Stimulated activated CD4-positive, alpha-beta T cell treated with anti-CD3 and anti-CD28 coated beads, Interleukin-4, amount 100 ng/mL, for 1 hour (primary cell): ENCODE measurements at places on chromosomes 3 and 15.

DNA sequence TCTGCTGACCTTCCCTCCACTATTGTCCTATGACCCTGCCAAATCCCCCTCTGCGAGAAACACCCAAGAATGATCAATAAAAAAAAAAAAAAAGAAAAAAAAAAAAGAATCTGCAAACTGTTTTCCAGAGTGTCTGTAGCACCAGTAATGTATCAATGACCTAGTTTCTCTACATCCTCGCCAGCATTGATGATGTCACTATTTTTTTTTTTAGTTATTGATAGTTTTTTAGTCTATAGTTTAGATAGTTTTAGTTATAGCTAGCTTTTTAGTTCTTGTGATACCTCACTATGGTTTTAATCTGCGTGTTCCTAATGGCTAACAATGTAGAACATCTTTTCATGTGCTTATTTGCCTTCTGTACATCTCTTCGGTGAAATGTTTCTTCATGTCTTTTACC, 36.1 kb upstream of the XIRP1 start:
- no peak for DNase-seq

DNA sequence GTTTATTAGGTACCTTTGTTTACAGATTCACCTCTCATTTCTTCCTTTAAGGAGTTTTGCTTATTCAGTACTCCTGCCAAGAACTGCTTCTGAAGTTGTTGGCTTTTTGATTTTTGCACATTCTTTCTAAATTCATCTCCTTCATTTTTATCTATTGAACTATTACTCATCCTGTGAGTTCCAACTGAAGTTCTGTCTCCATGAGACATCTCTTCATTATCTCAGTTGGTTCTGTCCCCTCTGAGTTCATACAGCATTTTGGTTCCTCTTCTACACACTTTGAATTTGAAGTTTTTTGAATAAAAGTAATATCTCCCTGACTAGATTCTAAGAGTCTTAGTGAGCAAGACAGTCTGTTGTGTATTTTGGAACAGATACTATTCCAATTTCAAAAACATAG, 299.7 kb downstream of the OTOL1 start:
- no peak for DNase-seq

- DNase-seq = no peak
Measured at GRCh38 chr15:55113736-55114135, 83.0 kb downstream of the RSL24D1 start.

DNA sequence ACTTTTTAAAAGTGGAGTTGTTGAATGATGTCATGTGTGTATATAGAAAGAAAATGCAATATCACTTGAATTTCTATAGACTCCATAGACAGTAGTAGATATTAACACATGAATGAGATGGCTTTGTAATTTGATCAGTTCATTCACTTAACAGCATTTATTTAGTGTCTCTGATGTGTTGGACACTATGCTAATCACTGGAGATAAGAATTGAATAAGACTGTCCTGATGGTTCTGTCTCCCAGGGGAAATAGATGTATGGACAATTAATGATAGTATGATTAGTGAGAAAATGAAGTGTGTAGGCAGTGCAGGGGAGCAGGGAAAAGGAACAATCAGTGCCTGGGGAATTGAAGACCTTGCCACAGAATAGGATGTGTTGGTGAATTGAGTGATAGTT, 72.9 kb downstream of the RIOX2 start:
- no peak for DNase-seq

DNA sequence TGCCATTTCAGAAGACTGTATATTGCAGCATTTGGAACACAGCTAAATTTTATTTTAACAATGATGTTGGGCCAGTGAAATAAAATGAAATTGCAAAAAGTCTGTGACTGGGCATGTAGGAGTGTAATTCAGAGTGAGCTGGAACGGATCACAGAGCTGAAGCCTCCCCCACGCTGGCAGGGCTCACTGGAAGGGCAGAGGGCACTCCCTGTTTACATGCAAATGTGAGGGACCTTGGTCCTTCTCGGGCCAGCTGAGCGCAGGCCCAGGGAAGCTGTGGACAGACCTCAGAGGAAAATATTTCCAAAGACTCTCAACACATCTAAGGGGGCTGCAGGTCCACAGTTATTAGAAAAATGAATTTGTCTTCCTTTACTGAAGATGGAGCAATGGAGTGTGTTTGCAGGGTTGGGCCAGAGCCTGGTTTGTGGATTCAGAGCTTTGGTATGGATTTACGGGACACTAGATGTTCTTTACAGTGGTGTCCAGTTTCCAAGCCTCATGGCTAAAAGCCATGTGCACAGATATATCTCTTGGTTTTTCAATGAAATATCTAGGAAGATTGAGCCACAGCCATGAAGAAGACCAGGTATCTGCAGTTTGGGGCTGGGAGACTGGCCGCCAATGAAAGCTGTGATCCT, 32.0 kb downstream of the TRPM1 start:
- DNase-seq = no peak

DNA sequence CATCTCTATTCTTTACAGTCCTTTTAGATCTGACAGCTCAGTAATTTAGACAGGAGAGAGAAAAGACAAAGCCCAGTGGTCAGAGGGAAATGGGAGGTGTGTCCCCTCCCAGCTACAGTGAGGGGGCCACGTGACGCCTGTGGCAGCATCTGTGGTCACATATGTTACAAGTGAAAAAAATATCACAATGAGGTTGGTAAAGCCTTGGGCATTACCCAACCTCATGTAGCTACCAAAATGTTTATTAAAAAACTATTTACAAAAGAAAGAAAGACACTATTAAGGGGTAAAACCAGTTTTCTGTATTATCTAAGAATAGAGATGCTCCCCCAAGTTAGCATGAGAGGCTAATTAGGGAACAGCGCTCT, 42.9 kb upstream of the PLCL2 start:
- no peak for DNase-seq

GRCh38 chr3:133949438-133949837, 53.8 kb upstream of the RAB6B start:
- DNase-seq = no peak

GRCh38 chr3:105385179-105385578, 18.5 kb downstream of the ALCAM start:
- no peak for DNase-seq

GRCh38 chr15:88664151-88664778, 25.4 kb downstream of the ISG20 start:
- no peak for DNase-seq
